HS-5 (cell line): ENCODE measurements at places on chromosomes 5 and 9.
A peak's percentile ranks its signal among the peaks of the same experiment; 100 is the strongest.

GRCh38 chr9:34783951-34784487, 74.1 kb upstream of the CCL21 start:
- DNase-seq, result no peak

- no peak for DNase-seq
Observed at GRCh38 chr5:97498657-97499056, 315.6 kb upstream of the RIOK2 start.

DNA sequence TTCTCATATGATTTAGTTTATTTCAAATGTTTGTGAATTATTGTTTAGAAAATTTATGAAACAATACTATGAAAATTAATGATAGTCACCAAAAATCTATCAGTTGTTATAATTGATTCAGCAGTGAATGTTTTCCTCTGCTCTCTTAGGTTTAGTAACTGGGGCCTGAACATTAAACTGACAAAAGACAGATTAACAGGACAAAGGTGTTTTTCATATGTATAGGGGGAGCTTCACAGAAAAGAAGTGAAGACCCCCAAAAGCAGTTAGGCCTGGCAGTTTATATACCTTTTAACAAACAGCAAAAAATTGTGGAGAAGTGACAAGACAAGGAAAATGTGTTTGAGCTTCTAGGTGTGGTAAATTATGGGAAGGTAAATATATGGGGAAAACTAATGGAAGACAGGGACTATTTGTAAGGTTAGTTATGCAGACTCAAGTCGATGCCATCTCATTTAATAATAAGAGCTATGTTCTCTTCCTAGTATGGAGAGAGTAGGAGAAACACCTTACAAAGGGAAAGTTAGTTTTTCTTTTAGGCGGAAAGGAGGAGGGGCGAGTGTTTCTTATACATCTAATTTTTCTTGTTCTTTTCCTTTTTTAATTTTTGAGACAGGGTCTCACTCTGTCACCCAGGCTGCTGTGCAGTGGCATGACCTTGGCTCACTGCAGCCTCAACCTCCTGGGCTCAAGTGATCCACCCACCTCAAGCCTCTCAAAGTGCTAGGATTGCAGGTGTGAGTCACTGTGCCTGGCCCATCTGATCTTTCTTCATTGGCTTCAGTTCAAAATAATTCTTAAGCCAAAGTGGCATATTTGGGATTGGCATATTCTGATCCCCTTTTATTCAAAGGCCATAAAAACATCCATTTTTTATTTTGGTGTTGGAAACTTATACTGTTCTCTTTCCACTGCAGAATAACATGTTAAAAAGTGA, 77.8 kb downstream of the C9orf153 start:
- DNase-seq, result no peak

DNA sequence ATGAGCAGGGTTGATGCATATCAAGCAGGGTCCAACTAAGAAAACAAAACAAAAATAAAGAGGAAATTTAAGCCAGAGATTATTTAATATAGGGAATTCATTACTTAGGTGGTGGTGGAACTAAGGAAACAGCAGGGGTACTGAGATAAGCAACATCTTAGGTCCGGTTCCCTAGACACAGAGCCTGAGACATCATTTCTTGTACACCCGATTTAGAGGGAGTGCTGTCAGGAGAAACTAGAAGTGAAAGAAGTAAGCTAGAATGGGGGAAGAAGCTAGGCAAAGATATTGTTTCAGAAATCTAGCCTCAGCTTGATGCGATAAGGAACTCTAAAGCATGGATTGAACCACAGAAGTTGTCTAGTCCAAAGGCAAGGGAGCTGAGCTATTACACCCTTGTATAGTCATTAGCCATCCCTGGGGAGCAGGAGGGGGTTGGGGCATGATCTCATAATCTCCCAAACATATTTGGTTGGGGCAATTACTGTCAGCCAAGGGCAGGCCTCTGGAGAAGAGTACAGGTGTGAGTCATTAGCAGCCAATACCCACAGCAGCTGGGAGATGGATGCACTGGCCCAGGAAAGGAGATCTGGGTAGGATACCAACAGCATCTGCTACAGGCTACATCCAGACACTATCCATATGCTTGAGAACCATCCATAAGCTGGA, 194.5 kb downstream of the ARL15 start:
- DNase-seq, result no peak

- no peak for DNase-seq
Observed at GRCh38 chr5:9058666-9059065, 487.2 kb downstream of the SEMA5A start.

DNA sequence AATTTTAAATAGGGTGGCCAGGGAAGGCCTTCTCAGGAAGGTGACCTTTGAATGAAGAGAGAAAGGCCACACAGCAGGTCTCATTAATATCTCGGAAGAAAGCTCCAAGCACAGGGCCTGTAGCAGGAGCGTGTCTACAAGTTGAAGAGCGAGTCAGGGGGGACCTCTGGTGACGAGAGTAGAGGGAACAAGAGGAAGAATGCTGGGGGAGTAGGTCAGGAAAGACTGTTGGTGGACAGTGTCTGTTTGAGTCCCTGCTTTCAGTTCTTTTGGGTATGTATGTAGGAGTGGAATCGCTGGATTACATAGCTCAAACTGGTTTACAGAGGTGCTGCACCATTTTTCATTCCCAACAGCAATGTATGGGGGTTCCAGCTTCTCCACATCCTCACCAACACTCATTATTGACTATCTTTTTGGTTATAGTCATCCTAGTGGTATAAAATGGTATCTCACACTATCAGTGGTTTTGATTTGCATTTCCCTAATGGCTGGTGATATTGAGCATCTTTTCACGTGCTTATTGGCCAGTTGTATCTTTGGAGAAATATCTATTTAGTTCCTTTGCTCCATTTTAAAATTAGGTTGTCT, 55.8 kb downstream of the NUP214 start:
- no peak for DNase-seq

DNA sequence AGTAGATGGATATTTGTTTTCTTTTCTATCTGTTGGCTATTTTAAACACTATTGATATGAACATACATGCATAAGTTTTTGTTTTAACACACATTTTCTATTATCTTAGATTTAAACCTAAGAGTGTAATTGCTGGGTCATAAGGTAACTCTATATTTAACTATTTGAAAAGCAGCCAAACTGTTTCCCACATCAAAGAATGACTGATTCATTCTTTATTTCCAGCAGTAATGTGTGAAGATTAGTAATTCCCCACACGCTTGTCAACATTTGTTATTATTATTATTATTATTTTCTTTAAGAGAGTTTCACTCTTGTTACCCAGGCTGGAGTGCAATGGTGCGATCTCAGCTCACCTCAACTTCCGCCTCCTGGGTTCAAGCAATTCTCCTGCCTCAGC, 1495.8 kb downstream of the EFNA5 start:
- no peak for DNase-seq

- no peak for DNase-seq
Observed at GRCh38 chr5:166810721-166811120, 1480.7 kb upstream of the WWC1 start.

GRCh38 chr9:97398999-97399758, 12.7 kb upstream of the TDRD7 start:
- DNase-seq, result no peak

DNA sequence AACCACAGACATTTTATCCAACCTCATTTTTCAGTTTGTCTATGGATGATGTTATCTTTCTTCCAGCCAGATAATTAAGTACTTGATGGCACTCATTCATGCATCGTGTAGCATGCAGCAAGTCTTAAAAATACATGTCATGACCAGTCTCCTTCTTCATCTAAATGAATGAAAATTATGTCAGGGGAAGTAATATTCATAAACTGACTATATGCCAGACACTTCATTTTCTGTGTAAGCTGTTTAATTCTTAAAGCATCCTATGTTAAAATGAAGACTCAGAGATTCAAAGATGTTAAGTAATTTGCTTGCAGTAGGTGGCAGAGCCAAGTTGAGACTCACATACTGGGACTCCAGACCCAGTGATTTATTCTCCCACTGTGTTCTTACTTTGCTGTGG, 181.7 kb upstream of the CD180 start:
- DNase-seq, result no peak

DNA sequence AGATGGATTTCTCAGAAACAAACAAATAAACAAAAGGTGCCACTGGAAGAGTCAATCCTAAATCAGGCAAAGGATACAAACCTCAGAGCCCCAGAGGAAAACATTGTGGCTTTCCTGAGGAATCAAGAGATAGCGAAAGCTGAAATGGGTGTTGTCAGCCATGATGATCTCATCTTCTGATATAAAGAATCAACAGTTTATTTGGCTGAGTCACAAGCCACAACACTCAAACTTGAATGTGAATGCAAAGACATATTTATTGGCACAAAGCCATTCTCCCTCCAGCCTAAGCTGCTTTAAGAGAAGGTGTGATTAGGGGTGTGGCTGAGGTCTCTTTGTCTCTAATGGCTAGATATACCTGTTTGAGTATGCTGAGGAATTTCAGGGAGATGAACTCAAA, 73.3 kb upstream of the NREP start:
- DNase-seq, result peak; percentile 57

DNA sequence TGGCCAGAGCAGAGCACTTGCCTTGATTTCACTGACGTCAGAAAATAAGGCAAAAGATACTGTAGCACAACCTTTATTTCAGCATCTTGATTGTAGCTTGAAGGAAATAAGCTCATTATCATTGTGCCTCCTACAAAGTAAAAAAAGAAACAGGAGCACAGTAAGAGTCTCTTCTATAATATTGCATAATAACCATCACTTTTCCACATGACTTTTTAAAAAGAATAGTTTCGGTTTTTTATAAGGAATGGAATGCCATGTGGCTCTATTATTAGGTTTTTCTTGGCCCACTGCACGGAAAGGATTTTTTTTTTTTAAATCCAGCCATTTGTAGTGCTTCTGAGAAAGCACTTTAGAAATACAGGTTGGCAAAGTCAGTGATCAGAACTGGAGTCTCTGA, 655.3 kb downstream of the LRRC70 start:
- no peak for DNase-seq

DNA sequence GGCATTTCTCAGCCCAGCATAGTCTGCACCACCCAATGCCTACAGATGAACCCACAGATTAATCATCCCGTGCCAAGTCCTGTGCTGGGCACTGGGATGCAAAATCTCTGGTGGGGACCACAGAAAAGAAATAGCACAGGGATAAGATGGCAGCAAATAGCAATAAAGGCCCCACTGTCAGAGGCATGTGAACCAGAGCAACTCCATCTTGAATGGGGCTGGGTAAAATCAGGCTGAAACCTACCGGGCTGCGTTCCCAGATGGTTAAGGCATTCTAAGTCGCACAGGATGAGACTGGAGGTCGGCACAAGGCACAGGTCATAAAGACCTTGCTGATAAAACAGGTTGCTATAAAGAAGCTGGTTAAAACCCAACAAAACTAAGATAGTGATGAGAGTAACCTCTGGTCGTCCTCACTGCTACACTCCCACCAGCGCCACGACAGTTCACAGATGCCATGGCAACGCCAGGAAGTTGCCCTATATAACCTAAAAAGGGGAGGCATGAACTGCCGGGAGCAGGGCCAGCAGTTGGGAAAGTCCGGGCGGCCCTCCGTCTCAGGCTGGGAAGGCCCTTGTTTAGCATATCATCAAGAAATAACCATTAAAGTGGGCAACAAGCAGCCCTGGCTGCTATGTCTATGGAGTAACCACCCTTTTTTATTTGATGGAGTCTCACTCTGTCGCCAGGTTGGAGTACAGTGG, 65.2 kb downstream of the C9orf50 start:
- no peak for DNase-seq
